ENCODE measurements at places on chromosomes 1 and 21.

DNA sequence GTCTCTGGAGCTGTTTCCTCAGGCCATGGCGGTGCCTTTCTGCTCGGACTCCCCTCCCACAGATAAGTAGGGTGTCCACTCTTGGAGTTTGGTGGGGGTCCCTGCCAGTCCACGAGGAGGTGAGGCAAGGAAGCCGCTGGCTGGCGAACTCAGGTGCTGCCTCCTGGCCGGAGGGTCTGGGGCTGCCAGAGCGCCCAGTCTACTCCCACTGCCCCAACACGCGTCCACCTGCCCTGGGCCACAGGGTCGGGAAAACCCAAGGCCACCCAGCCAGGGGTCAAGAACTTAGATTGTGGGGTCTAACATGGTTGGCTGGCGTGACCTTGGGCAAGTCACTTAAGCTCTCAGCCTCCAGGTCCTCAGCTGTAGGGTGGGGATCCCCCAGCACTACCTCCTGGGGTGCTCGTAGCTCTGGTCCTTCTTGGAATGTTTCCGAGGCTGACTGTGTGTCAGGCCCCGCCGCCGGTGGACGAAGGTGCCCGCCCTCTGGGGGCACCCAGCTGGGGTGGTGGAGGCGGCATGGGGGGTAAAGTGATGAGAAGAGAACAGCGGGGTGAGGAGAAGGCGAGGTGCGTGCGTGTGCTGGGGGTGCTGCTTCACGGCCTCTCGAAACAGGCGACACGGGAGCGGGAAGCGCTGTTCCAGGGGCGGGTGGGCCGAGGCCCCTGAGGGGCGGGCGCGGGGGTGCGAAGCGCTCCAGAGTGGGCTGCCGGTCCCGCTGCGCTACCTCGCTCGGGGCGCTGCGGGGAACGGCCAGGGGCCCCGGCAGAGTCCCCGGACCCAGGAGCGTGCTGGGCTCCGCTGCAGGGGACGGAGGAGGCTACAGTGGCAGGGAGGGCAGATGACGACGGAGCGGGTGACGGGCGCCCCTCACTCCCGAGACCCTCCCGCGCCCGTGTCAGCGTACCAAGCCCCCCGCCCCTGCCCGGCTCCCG, 1.2 kb downstream of the SH2D5 start:
- DNase-seq = no peak

- no peak for DNase-seq
Measured at GRCh38 chr1:202691816-202692215, 18.4 kb downstream of the SYT2 start.

DNA sequence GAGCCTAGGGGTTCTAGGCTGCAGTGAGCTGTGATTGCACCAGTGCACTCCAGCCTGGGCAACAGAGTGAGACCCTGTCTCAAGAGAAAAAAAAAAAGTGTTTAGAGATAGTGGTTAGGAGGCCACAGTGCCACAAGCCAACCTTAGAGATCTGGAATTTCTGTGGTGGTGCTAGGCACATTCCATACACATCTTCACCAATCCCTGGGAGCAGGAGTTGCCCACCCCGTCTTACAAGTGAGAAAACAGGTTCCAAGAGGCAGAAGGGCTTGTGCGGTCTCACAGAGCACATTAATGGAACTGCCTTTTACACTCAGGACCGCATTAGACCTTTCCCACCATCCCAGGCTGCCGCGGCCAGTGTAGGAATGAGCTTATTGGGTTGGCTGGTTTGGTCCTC, 93.2 kb downstream of the EPHB2 start:
- no peak for DNase-seq

DNA sequence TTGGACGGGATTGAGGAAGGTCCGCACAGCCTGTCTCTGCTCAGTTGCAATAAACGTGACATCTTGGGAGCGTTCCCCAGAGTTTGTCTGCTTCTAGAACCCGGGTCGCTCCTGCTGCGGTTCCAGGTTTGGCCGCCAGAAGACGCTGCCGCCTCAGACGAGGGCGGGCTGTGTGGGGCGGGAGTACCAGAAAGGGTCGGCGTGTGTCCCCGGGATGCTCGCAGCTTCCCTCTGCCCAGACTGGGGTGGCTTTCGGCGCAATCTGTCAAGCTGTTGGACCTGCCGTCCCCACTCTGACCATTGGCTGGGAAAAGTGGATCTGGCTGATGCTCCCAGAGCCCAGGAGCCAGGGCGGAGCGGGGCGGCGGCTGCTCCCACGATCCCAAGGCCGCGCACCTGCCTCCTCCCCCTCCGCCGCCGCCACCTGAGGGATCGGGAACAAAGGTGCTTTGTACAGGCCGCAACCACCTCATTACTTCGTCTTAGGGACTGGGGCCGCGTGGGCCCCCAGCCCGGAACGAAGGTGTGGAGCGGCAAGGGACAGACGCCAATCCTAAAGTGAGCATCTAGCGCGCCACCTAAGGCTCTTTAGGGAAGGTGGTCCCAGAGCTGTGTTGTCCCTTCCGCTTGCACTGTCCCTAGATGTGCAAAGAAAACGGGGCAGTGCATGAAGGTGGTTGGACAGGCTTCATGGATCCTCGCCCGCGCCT, 683 bp upstream of the EFNA4 start:
- DNase-seq = peak; percentile 75

DNA sequence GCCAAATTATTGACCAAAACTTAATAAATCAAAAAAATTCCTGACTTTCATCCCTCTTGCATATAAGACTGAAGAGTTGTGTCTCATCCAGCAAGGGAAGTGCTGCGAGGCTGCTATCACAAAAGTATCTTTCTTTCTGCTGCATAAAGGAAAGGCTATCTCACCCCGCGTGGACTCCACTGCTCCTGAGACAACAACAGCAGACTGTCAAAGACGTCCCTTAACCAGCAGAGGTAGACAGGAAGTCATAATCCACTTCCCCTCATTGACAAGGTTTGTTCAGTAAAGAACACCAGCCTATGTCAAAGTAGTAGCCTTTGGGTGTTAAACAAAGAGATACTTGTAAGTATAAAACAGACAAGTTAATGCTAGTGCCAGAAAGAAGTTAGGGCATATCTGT, 29.4 kb downstream of the VPS26C start:
- no peak for DNase-seq

- no peak for DNase-seq
Measured at GRCh38 chr1:77415579-77415978, 133.8 kb downstream of the AK5 start.

- no peak for DNase-seq
Measured at GRCh38 chr1:151807131-151807530, 1.9 kb upstream of the LINGO4 start.

- no peak for DNase-seq
Measured at GRCh38 chr1:113453771-113454083, 63.4 kb downstream of the MAGI3 start.

GRCh38 chr1:17403081-17403480, 31.1 kb downstream of the PADI6 start:
- DNase-seq = no peak

GRCh38 chr1:220696226-220696862, 6.2 kb downstream of the C1orf115 start:
- no peak for DNase-seq

DNA sequence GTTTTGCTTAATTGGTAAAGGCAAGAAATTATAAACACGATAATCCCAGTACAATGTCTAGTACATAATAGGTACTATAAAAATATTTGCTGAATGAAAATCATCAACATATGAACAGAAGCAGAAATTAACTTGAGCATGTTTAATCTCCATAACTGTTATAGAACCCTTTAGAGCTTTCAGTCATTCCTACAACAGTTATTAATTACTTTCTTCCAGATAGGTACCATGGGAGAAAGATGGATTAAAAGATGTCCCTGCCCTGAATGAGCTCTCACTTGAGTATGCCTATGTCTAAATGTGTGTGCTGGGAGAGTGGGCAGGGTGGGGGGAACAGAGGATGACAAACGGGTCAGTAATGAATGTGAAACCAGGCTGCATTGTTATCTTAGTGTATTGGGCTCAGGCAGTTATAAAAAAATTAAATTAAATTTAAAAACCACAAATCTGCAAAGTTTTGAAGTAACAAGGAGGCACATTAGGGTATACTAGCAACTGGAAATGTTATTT, 2.4 kb downstream of the EPS15 start:
- no peak for DNase-seq

GRCh38 chr1:27552911-27553420, 51.0 kb downstream of the AHDC1 start:
- no peak for DNase-seq

DNA sequence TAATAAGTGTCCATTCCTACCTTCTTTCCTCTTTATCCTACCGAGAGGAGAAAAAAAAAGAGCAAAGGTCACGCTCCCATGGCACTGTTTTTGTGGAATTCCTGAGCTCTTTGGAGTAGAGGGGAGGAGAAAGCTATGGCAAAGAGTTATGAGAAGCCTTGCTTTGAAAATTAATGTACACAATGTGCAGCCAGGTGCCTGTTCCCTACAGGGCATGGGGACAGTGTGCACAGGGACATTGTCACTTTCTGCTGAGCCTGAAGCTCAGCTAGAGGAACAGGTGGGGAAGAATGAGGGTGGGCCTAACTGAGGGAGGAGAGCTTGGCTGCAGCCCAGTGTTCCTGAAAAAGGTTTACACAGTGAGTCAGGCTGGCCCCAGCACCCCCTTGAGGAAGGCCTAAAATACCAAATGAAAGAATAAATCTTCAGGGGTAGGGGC, 66.1 kb downstream of the PLXNA2 start:
- no peak for DNase-seq

DNA sequence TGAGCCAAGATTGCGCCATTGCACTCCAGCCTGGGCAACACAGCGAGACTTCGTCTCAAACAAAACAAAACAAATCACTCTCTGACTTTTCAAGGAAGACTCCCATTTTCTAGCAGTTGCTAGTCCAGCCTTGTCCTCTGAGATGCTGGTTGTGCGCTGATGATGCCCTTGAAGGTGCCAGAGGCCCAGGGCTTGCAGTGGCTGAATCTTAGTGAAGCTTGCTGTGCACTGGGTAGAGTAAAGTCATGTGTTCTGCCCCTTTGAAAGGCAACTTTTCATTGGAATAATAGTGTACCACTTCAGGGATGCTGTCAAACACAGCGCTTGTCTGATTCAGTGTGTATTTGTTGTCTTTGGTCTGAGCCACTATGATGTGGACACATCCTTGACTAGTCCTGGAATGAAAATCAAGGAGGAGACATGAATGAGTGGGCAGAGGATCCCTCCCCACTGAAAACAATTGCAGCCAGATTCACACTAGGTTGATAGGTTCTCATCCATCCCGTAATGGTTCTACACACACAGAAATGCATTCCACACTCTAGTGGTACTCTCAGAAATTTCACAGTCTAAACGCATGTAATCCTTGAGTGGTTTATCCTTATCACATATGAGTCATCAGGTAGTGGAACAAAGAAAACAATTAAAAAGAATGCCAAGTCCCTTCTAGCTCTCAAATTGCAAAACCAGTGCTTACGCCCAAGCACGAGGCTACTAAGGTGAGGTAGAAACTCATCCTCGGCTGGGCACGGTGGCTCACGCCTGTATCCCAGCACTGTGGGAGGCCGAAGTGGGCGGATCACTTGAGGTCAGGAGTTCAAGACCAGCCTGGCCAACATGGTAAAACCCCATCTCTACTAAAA, 17.8 kb upstream of the TDRD10 start:
- DNase-seq = no peak

DNA sequence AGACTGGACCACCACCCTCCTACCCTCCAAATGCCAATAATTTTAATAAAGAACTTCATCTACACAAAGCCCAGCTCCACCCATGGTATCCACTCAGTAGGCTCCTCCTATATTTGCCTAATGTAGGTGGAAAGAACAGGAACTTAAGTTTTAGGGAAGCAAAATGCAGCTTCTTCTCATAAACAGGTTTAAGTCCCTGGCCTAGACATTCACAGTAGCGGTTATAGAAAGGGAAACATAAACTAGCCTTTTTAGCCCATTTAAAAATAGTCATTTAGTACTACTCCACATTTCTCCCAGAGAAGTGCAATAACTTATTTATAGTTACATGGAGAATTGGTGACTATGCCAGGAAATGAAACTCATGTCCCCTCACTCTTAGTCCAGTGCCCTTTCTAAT, 56.6 kb upstream of the CPLANE2 start:
- no peak for DNase-seq

- DNase-seq = no peak
Measured at GRCh38 chr1:185073725-185074124, 28.4 kb downstream of the RNF2 start.

DNA sequence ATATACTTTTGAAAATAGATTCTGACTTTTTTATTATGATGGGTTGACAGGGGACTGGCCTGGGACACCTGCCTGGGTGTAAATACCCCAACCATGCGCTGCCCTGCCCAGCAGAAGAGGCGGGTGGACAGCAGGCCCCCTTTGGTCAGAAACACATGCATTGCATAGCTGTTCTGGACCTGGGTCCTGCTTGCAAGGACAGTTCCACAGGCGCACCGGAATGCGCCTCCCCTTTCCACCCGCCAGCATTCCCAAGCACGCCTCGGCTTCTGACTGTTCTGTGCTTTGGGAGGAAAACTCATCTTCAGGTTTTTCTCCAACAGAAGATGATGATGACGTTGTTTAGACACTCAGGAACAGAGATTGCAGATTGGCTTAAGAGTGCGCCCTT, 428 bp upstream of the ZNF678 start:
- DNase-seq = no peak

Data from GM12892 (cell line).